T follicular helper cell (primary cell): ENCODE measurements at places on chromosomes 5 and 9.
A peak's percentile ranks its signal among the peaks of the same experiment; 100 is the strongest.

DNA sequence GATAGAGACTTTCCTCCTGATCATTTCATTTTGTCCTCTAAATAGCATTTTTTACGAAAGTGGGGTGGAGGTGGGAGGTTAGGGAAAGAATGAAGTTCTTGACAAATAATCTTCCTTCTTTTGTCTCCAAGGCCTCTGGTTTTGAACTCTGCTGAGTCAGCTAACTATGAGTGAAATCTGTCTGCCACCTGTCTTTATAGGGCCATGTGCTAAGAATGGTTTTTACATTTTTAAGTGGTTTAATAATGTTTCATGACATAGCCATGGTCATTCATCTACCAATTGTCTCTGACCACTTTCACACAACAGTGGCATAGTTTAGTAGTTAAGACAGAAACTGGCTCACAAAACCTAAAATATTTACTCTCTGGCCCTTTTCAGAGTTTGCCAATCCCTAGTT, 7.6 kb downstream of the MAN2A1 start:
- no peak for DNase-seq

DNA sequence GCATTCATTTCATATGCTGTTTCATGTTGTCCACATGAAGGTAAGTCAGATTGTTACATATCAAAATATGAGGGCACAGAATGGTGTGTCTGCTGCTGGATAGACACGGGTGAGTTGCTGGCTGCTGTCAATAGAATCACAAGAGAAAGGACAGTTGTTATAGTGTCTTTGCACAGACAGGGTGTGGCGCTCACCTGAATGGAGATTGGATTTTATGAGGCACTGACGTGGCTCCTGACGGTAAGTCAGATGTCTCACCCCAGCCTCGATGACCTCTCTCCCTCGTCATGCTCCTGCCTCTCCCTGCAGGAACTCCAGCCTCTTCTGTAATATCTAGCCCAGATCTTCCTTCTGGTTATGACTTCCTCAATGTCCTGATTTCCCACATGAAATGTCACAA, 75.4 kb upstream of the SELENOP start:
- no peak for DNase-seq

GRCh38 chr5:100780376-100780870, 122.7 kb downstream of the ST8SIA4 start:
- no peak for DNase-seq

- peak; percentile 14 for DNase-seq
These were observed 18.6 kb upstream of the IFNB1 start for GRCh38 chr9:21096172-21096900.

DNA sequence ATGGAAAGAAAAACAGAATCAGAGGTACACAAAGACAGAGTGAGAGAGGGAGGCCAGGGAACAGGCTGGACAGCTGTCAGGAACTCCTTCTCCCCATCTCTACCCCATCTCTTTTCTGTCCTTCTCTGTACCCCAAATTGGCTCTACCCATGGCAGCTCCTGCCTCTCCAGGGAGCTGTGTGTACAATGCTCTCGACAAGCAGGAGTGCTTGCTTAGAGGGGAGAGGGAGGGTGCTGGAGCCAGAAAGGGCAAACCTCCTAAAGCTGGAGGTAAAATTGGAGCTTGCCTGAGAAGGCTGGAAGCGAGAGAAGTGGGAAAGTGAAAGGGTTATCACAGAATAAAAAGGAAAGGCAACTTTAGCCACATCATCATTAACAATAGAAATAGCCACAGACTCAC, 6.4 kb downstream of the TPM2 start:
- DNase-seq: no peak

- DNase-seq: no peak
These were observed 11.9 kb downstream of the TMC1 start for GRCh38 chr9:72533322-72533721.

GRCh38 chr5:120545007-120545406, 80.9 kb downstream of the PRR16 start:
- no peak for DNase-seq
